NCI-H1694 treated with DMSO at 0.1 percent for 48 hours (cell line): ENCODE measurements at places on chromosomes 1 and 21.

DNA sequence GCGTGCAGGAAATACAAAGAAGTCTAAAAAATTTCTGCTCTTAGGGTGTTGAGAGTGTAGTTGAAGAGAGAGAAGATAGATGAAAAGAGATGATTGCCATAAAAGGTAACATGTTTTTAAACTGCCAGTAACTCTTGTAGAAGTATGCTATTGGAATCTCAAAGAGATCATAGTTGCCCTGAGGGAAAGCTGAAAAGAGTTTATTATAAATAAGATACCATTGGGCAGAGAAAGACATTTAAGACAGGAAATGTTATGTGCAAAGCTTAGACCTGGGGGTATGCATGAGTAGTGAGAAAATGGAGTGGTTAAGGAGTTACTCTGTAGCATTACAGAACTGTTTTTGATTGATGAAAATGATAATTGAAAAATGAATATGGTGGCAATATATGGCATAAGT is 17.6 kb downstream of the GABPA start:
- DNase-seq, result no peak

GRCh38 chr1:180586671-180587155 is 27.9 kb downstream of the OVAAL start:
- no peak for DNase-seq

DNA sequence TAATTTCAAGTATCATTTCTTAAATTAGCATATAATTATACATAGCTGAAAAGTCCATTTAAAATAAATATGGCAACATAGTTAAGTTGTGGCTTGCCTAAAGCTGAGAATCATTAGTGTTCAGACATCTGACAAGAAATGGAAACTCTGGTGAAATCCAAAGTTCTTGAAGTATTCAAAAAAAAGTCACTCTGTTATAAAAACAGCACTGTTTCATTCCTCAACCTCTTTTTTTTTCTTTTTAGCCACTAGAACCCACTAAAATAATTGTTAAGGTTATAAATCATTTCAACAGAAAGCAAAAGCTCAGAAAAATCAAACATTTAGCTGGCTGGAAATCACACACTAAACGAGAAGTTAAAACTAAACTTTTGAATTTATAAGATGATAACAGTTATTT is 476.7 kb downstream of the LTN1 start:
- DNase-seq, result no peak

DNA sequence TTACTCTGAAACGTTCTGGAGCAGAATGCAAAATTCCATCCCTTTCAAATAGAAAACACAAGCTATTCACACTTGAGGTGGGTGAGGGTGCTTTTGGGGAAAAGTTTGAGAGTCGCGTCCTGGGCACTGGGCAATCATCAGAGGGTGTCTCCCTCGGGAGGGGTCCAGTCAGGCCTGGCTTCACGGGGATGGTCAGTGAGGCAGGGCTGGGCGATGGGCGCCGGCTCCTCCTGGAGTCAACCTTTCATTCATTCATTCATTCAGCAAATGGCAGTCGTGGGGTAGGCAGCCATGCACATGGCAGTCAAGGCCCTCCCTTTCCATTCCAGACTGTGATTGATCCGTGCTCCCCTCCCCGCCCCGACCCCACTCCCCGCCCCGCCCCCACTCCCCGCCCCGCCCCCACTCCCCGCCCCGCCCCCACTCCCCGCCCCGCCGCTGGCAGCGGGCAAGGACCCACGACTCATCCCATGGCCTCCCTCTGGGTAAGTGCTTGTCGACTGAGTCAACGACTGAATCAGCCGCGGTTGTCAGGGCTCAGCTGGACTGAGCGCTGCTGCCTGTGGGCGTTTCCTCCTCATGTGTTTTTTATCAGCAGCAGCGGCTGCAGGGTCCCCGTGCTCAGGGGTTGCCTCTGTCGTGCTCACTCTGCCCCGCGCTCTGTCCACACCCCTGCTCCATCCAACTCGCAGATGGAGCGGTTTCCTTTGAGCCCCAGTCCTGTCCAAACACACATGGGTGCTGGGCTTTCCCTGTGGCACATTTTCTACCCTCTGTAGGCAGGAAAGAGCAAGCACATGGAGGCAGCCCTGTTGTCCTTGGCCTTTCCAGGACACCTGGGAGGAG is 12.5 kb upstream of the SPSB1 start:
- DNase-seq, result no peak

DNA sequence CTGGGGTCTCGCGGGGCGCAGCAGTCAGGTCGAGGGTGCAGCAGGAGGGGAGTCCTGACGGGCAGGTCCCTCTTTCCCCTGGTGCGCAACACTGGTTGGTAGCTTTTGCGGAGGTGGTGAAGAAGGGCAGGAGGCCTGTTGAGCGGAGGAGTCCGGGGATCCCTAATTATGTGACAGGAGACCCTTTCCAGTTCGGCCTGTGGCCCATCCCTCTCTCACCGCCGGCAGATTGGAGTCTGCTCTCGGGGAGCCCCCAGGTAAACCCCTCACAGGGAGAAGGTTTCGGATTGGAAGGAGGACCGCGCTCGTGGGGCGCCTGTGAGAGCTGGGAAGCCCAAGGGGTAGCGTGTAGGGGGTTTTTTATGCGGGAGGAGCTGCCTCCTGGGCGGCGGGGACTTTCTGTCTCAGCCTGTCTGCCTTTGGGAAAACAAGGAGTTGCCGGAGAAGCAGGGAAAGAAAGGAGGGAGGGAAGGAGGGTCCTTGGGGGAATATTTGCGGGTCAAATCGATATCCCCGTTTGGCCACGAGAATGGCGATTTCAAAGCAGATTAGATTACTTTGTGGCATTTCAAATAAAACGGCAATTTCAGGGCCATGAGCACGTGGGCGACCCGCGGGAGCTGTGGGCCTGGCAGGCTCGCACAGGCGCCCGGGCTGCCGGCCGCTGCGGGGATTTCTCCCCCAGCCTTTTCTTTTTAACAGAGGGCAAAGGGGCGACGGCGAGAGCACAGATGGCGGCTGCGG is 9.5 kb downstream of the SIM2 start:
- DNase-seq, result no peak

- DNase-seq, result no peak
Measured at GRCh38 chr21:46171585-46171984, 12.7 kb downstream of the SPATC1L start.

DNA sequence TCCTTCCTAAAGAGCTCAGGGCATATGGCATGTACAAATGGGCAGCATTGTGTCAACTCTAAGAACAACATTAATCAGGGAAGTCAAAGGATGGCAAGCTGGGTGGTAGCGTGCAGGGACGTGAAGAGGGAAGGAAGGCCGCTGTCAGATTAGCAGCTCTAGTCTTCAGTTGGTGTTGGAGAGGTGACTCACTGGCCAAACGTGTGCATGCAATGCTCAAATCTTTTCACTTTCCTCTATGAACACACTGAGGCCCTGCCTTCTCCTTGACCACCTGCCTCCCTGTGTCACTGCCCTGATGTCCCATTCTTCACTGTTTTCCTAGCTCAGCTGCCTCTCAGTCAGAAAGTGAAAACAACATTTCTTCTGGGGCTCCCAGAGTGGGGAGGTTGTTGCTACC is 5.9 kb upstream of the PIGR start:
- no peak for DNase-seq

DNA sequence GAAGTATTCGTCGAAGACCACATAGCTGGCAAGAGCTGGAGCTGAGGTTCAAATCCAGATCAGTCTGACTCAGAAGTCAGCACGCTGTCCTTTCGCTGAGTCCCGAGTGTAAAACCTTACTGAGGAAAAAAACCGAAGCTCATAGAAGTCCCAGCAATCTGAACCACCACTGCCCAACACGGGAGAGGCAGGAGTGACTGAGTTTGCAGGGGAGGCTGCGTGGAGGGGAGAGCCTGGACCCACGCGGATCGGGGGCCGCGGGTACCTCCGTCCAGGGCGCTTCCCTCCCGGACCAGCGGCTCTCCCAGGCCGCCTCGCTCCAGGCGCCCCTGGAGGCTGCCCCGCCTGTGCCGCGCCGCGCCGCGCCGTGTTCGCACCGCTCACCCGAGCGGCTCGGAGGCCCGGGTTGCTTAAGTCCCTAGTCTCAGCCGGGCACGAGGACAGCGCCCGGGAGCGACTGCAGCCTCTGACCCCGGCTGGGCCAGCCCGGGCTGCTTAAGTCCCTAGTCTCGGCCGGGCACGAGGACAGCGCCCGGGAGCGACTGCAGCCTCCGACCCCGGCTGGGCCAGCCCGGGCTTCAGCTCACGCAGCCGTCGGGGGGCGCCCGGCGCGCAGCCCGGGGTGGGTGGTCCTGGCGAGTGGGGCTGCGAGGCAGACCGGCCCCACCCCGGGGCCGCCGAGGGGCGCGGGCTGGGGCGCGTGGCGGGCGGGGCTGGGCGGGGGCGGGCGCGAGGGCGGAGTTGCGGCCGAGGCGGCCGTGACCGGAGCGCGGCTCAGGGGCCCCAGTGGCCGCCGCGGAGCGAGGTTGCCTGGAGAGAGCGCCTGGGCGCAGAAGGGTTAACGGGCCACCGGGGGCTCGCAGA is at the start of gene ADAMTSL4:
TSS of gene ADAMTSL4 (plus strand) at position 777 of the 864 bp plus-strand sequence. CDS start 2,881 bp downstream, outside the sequence.
- peak; percentile 37 for DNase-seq

GRCh38 chr1:150477733-150478132 is 9.5 kb upstream of the TARS2 start:
- DNase-seq, result no peak

DNA sequence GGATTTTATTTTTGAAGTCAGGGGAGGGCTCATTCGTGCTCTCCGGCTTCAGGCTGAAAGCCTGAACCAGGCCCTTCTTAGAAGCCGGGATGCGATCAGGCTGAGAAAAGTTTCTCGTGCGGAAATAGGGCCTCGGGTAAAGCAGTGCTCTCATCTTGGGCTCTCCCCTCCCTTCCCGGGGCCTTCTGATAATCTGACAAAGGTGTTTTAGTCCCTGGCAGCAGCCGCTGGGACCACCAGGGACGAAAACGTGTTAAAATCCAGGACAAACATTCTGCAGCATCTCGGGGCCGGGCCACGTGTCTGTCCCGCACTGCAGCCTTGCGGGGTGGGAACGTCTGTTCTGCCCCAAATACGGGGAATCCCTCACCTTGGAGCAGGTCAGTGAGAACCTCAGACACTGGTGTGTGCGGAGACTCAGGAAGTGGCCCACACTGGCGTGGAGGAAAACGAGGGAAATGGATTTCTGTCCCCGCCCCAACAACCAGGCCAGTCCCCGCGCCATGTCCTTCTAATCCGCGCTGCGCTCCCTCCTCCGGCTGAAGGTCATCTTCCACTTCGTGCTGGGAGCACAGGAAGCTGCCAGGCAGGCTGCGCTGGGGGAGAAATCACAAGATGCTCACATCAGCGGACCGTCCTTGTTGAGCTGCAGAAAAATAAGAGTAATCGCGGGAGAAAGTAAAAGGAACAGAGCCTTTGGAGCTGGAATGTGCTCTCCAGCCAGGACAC is 16.6 kb upstream of the AJAP1 start:
- no peak for DNase-seq

GRCh38 chr1:198088360-198089071 is 68.3 kb upstream of the NEK7 start:
- peak; percentile 33 for DNase-seq

- no peak for DNase-seq
Measured at GRCh38 chr1:234827656-234828055, 217.7 kb upstream of the IRF2BP2 start.

- DNase-seq, result no peak
Measured at GRCh38 chr1:94670273-94670672, 128.7 kb upstream of the F3 start.

DNA sequence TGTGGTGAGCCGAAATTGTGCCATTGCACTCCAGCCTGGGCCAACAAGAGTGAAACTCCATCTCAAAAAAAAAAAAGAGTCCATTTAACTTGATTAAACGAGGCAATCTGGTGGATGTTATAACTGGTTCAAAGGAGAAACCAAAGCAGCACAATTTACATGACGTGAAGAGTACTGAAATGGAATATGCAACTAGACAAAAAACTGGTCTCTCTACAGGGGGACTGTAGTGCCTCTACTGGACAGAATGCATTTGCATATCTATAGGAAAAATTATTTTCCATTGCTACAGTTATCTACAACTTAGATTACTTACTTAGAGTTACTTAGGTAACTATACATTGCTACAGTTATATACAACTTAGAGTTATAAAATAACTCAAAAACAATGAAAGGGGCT is 2.7 kb upstream of the CAPN2 start:
- no peak for DNase-seq

DNA sequence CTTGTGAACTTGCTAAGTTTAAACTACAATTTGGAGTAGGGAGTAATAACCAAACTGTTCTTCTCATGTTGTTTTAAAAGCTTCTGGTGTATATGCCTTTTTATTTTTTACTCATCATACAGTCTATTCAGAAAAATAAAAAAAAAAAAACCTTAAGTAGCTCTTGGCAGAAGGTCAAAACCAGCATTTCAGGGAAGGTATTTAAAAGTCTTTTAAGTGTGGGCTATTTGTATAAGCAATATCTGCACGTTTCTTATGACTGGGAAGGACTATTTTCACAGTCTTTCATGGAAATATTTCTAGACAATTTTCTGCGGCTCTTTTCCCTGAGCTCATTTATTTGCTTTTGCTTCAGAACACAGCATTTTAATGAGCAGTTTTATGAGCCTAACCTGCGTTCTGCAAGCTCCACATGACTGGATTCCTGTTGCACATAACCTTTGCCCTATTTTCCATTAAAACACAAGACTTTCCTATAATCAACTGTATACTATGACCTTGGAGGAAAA is 60.9 kb upstream of the C1orf105 start:
- peak; percentile 59 for DNase-seq
